HCEC 1CT (cell line): ENCODE measurements at places on chromosomes 3 and 15.
A peak's percentile ranks its signal among the peaks of the same experiment; 100 is the strongest.

- DNase-seq, result no peak
These were observed 160.6 kb downstream of the ECT2 start for GRCh38 chr3:172911142-172911541.

DNA sequence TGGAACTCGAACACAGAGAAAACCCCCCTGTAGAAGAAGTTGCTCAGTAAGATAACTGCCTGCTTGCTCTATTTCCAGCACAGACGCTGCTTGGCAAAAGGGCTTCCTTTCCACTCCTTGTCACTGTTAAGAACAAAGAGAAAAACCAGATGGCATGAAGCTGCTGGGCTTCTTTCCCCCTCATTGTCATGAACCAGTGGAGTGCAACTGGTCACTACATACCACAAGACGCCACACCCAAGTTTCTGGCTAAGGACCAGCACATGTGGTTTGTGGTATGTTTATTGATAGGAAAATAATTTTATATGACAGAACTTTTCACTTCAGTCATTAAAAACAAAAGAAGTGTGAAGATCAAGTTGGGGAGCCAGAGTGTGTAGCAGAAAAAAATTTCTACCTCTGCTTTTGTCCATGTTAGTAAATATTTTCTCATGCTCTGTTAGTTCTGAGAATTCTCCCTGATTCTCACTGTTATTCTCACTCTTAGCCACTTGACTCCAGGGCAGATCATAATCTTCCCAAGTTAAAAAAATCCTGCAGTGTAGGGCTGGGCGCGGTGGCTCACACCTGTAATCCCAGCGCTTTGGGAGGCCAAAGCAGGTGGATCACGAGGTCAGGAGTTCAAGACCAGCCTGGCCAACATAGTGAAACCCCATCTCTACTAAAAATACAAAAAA is 37.9 kb downstream of the CLK3 start:
- peak; percentile 75 for DNase-seq

- DNase-seq, result no peak
These were observed 32.9 kb downstream of the OCA2 start for GRCh38 chr15:28066231-28066630.

DNA sequence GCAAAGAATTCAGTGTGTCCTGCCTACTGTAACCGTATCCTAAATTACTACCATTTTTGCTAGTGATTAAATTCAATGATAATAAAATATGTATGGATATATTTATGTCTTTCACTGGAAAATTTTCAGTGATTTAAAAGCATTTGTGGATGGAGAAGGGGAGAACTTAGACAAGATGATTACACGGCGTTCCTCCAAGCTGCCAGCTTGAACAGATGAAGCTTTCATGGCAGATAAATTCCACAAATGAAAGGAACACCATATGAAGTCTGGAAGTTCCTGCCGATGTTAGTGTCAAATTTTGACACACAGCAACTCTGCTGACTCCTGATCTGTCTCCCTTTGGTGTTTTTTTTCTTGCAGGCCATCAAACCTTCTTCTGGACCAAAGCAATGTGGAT is 364.7 kb downstream of the EPHA3 start:
- no peak for DNase-seq

DNA sequence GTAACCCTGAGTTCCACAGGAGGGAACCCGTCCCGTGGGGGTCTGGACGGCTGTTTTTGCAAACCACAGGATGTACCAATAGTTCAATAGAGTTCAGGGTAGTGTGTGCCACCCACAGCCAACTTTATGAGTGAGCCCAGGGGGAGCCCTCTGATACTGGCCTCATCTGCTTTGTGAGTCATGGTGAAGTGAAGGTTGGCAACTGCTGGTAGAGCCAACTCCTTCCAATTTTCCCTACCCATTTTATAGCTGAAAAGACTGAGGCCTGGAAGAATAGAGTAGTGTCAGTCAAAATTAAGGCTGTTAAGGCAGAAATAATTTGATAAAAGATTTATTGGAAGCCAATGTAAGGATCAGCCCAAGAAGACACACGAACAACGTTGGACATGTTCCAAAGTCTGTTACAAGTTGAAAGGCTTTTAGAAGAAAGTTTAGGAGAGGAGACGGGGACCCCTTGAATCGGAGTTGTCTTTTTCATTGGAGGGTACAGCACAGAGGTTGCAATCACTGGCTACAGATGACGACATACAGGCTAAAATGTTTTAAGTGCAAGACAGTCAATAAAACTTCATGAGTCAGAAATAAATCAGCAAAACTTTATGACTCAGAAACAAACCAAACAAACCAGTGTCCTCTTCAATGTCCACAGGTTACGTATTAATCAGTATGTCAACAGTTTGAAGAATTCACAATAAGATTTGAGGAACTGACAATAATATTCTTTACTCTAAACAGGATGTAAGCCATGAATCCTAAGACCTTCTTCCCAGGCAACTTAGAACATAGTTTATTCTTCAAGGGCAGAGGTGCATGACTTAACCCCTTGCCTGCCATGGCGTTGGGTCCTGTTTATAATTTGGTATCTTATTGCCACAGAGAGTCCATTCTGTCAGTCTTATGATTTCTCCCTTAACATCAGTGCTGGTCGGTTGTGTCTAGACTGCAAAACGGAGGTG is 62.9 kb upstream of the NR2E3 start:
- peak; percentile 95 for DNase-seq

GRCh38 chr3:30453360-30454039 is 152.9 kb upstream of the TGFBR2 start:
- no peak for DNase-seq

DNA sequence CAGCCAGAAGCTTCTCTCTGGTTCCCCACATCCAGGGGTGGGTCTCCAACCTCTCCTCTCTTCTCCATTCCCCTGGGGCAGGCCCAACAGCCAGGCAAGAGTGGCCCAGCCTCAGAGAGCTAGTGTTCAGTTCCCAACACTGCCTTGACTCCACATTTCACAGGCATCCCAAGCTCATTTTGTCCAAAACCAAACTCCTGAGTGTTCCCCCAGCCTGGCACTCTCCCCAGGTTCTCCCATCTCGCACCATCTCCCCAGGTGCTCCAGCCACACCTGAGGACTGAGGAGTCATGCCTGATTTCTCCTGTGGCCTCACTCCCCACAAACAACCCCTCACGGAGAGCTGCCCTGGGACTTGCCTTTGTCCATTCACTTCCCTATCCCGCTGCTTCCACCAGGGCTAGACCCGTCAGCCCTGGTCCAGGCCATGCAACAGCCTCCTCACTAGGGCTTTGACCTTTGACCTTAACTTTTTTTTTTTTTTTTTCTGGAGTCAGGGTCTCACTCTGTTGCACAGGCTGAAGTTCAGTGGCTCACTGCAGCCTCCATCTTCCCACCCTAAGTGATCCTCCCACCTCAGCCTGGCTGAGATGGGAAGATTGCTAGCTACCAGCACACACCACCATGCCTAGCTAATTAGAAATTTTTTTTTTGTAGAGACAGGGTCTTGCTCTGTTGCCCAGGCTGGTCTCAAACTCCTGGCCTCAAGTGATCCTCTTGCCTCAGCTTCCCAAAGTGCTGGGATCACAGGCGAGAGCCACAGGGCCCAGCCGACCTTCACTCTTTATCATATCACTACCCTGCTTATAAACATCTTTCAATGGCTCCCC is 3.9 kb upstream of the CSK start:
- no peak for DNase-seq
